ENCODE measurements at places on chromosomes 1 and 21.

DNA sequence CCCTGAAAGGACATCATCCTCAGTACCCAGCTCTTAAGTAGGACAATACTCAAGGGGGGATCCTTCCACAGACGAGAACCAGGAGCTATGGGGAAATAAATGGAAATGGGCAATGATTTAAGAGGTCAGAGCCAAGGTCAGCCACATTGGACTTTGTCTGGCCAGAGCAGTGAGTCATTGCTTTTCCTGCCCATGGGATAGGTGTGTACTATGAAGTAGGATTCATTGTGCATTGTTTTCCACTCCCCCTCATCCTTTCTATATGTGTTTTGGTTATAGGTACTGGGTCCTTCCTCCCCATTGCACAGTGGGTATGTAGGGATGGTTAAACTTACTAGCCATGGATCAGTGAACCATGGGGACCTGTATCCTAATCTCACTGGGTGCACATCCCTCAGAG lies 328.9 kb upstream of the USP25 start:
- DNase-seq: no peak

GRCh38 chr1:47211796-47212269 lies 20.2 kb downstream of the TAL1 start:
- no peak for DNase-seq

DNA sequence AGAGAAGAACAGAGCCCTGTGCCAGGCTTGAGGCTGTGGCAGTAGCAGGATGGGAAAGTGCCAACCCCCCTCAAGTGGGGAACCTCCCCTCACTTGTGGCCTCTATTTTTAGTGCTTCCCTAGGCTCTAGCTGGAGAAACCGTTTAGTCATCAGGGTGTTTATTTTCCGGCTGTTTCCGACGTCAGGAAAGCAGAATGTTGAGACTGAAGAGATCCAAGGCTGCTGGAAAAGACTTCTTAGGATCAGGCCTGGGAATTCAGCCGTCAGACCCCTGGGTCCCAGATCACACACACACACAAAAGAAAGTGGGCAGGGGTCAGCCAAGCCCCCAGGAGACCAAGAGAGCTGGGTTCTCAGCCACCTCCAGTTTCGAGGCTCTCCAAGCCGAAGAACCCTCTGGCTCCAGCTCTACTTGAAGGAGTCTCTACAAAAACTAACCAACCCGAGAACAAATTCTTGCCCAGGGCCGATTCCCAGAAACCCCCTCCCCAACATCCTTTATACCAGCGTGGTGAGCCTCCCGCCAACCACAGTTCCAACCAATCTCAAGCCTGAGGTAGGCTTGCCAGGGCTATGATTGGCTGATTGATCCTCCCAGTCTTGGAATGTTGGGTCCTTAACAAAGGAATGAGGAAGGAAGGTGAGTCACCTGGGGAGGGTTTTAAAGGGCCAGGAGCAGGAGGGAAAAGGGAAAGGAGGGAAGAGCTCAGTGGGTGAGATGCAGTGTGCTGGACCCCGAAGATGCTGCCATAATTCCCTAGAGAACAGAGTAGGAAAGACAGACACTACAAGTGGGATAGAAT lies 2.5 kb upstream of the MEF2D start:
- no peak for DNase-seq

GRCh38 chr1:186033847-186034271 lies 299.7 kb downstream of the HMCN1 start:
- DNase-seq: no peak

GRCh38 chr1:220123066-220123465 lies 29.1 kb downstream of the IARS2 start:
- DNase-seq: no peak

- no peak for DNase-seq
These were observed 27.3 kb upstream of the ACTA1 start for GRCh38 chr1:229461032-229461668.

DNA sequence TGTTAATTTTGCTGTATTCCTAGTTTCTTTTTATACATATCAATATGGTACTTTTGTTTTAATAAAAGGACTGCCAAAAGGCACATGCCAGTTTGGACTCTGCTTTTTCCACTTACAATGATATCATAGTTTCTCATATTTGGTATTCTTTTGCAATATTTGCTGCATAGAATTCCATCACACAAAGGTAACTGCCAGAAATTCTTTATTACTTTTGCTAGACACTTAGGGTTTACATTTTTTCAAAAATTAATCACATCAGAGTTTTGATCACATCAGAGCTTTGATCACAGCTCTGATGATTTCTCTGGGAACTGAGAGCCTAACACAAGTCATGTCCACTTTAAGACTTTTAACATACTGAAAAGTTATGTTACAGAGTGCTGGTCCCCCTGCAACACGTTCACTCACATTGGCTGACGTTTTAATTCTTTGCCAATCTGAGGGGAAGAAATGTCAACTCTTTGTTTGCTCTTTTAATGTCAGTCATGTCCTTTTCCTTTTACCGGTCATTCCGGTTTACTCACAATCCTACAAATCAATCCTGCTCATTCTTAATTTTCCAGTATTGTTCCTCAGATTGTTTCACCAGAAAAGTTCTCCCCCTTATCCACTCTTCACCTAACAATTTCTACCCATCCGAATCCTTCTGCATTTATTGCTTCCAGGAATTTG lies 1.1 kb upstream of the CD46 start:
- no peak for DNase-seq

DNA sequence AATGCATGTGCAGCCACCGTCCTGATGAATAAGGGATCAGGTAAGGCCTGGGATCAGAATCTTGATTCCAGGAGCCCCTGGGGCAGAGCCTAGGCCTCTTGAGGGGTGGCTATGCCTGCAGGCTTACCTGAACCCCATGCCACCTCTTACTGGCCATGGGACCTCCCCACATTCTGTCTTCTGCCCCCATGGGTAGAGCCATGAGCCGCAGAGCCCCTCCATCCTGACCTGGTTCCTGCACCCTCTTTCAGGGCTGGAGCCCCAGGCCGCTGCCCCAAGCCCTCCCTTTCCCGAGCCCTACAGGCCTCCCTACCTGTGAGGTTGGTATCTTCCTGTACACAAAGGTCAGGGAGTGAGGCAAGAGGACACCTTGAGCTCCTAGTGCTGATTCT lies 120.8 kb downstream of the DMRTB1 start:
- DNase-seq: no peak
